ENCODE measurements at places on chromosomes 4 and X.
A peak's percentile ranks its signal among the peaks of the same experiment; 100 is the strongest.

- no peak for DNase-seq
Measured at GRCh38 chr4:139184129-139184528, 7.1 kb upstream of the ELF2 start.

- no peak for DNase-seq
Measured at GRCh38 chr4:115720611-115721010, 607.2 kb upstream of the NDST4 start.

DNA sequence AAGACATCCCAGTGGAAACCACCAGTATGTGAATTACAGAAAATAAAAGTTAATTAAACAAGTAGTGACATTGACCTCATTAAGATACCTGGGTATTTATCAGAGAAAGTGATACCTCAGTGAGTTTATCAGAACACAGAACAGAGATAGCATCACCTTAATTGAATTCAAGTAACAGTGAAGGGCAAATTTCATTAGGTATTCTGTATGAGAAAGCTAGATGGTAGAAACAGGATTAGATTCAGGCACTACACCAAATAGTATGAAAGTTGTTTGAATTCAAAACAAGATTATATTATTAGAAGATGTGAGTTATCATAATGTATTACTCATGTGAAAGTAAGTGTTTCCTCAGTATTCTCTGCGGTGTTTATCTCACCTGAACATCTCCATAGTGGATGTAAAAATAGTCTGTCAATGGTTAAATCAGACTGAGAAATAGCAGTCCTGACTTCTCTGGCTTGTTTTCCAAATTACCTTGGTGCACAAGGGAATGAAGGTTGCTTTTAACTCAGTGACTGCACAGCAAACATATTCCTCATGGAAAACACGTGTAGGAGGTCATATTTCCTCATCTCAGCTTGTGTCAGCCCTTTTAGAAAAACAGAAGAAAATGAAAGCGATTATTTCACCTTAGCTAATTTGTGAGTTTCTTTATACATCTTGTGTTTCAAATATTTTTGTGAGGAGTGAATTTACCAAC is 79.9 kb upstream of the PCDH18 start:
- no peak for DNase-seq

DNA sequence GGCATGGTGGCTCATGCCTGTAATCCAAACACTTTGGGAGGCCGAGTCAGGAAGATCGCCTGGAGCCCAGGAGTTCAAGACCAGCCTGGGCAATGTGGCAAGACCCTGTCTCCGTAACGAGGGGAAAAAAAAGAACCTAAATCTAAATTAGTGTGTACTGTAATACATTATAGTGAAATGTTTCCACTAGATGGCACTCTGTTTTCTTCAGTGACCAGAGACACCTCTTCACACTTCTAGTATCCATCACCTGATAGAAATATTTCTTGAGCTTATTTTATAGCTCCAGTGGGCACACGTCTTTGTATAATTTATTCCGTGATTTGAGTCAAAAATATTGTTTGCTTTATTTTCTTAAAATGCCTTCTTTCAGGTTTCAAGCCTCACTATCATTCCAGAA is 600.9 kb upstream of the DIPK2B start:
- DNase-seq = no peak

GRCh38 chr4:25908491-25908901 is 5.5 kb upstream of the SMIM20 start:
- peak; percentile 83 for DNase-seq

- DNase-seq = no peak
Measured at GRCh38 chr4:146335763-146336409, 121.5 kb downstream of the REELD1 start.

- DNase-seq = no peak
Measured at GRCh38 chrX:13283512-13283911, 36.3 kb downstream of the ATXN3L start.

DNA sequence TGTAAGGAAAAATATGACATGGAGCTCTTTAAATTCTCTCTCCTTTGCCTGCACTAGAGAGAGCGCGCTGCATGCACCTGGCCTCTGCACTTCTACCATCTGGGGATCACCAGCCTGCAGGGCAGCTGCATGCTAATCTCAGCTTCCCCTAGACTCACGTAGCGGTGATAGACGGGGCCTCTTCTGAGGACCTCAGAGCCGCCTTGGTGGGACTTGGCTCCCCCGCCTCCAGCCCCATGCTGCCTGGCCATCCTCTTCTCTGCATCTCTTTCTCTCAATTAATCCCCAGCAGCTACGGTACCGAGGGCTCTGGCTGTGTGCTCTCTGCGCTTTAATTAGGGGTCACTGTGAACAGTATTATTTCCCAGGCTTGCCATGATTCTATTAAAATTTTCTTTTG is 52.8 kb upstream of the PSAPL1 start:
- DNase-seq = no peak

All from SW 1271 (cell line).